AG09309 (cell line): ENCODE measurements at places on chromosomes 6 and 20.
A peak's percentile ranks its signal among the peaks of the same experiment; 100 is the strongest.

- DNase-seq: no peak
Observed at GRCh38 chr6:89411145-89412070, 665 bp downstream of the RRAGD start.

DNA sequence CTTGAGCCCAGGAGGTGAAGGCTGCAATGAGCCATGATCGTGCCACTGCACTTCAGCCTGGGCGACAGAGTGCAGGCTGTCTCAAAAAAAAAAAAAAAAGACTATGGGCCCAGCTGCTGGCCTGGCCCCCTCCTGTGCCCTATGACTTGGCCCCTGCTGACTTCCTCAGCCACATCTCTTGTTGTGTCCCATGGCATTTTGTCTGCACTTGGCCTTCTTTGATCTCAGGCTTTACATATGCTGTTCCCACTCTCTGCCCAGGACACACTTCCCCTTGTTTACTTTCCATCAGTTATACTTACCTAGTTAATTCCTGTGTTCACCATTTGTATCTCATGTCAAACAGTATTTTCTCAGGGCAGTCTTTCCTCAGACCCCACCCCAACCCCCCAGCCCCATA lies 44.5 kb downstream of the RPRD1B start:
- no peak for DNase-seq

GRCh38 chr20:54041336-54041735 lies 29.1 kb downstream of the BCAS1 start:
- DNase-seq: no peak

GRCh38 chr6:134245706-134246105 lies 72.2 kb downstream of the SGK1 start:
- no peak for DNase-seq

DNA sequence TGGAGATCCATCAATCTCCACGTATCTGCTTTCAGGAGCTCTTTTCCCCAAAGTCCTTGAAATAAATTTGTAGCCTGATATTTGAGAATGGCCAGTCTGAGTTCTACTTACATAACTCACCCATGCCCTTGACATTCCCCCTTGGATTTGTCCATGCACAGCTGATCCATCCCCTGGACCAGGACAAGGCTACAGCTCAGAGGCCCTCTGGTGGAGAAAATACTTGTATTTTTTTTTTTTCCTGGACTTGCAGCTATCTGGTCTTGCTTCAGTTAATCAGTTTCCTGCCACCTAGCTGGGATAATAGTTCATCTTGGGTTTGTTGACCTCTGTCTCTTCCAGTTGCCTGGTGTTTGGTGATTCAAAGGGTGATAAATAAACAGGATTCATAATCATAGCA lies 467.6 kb downstream of the DHX35 start:
- no peak for DNase-seq

DNA sequence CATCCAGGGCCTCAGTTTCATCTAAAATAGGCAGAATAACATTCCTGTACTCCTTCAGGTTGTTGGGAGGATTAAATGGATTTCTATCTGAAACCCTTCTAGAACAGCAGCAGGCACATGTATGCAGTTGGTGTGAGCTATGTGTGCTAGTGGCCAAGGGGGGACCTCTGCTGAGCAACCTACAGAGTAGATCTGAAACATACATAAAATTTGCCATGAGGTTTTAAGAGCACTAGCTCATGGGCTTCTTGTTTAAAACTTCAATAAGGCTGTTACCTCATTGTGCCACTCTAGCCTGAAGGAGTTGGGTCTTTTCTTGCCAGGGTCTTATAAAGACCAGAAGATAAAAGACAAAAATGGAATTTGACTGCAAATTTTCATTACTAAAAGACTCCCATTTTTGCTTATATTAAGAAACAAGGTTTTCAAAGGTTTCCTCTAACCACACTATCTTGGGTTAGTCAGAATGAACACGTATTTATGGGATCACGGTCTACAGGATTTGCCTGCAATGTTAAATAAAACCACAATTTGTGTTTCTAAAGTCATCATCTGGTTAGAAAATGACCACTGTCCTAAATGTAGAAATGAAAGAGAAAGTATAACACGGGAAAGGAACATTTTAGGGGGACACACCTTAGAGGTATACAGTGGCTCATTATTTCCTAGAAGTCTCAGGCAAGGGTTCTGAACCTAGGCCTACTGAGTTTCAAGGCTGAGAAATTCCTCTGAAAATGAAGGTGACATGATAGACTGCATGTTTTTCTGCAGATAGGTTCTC lies 144.9 kb upstream of the OLIG3 start:
- DNase-seq: peak; percentile 32

- no peak for DNase-seq
Observed at GRCh38 chr6:104484626-104485025, 375.1 kb downstream of the HACE1 start.

- DNase-seq: no peak
Observed at GRCh38 chr6:134379076-134379475, 61.2 kb upstream of the SGK1 start.

GRCh38 chr6:2899596-2899995 lies 3.5 kb downstream of the SERPINB9 start:
- DNase-seq: no peak

- DNase-seq: peak; percentile 66
Observed at GRCh38 chr6:137341681-137342195, 122.6 kb upstream of the IFNGR1 start.

DNA sequence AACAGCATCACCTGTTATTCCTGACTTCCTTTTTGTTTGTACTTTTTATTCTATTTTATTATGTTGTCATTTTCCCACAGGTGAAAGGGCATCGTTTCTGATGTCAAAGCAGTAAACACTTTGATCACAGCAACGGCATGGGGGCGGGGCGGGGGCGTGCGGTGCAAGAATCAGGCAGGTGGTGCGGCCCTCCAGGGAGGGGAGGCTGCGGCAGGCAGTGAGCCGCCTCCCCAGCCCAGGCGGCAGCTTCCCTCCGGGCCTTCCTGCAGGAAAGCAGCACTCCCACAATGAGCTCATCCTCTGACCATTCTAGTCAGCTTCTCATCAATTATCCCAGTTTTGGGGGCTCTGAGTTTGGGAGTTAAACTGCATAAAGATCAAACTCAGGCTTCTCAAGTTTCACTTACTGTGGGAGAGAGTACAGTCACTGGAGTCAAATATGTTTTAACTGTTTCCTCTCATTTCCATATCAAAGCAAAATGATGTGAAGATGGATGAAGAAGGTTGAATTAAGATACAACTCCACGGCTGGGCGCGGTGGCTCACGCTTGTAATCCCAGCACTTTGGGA lies 608.4 kb upstream of the AGPAT4 start:
- DNase-seq: no peak

DNA sequence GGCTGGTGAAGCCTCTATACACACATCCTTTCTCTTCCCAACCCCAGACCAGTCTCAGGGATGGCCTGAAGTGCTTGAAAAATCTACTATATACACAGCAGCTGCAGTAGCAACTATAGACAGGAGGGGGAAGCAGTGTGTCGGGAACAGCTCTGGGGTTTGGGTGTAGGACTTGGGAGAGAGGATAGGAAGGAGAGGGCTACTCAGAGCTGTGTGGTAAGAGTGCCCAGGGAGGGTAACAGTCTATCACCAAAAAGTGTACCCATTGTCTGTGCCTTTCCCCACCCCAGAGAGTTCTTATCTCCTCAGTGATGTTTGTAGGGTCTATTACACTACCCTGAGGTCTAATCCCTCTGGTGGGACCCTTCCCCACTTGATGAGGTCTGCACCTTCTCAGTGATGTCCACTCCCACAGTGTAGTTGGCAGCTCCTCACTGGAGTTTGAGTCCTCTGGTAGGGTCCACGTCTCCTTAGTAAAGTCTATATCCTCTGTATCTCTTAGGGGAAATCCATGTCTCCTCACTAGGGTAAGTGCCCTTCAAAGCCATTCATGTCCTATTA lies 1.5 kb upstream of the GGT7 start:
- DNase-seq: peak; percentile 75

DNA sequence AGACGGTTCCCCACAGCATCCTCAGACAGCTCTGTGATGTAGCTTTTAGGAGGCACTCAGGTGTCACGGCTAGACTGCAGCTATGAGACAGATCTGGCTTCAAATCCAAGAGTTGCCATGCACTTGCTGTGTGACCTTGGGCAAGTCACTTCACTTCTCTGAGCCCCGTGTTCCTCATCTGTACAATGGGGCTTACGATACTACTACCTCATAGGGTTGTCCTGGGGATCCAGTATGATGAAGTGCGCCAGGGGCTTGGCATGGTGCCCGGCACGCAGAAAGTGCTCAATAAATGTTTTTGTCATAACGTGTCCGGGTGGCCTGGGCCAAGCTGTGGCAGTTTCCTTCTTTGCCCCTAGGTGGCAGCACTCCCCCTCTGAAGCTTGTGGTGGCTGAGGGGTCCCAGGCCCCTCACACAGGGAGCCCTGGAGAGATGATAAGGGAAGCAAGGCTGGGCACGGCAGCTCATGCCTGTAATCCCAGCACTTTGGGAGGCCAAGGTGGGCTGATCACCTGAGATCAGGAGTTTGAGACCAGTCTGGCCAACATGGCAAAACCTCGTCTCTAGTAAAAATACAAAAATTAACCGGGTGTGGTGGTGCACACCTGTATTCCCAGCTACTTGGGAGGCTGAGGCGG lies 19.1 kb upstream of the CHMP4B start:
- no peak for DNase-seq

DNA sequence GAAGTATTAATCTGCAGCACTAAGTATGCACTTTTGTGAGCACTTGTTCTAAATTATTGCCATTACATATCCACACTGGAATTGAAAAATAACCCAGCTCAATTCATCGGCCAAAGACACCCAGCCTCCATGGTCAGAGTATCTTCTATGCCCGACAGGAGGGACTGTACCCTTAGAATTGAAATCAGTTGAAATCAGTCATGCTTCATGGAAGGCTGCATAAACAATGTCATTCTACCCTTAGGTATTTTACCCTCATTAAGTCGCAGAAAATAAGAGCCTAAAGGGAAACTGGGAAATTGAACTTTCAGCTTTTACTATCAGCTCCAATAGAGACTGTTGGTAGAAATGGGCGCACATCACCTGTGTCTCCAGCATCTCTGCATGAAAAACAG lies 2.9 kb upstream of the RAMACL start:
- DNase-seq: no peak

DNA sequence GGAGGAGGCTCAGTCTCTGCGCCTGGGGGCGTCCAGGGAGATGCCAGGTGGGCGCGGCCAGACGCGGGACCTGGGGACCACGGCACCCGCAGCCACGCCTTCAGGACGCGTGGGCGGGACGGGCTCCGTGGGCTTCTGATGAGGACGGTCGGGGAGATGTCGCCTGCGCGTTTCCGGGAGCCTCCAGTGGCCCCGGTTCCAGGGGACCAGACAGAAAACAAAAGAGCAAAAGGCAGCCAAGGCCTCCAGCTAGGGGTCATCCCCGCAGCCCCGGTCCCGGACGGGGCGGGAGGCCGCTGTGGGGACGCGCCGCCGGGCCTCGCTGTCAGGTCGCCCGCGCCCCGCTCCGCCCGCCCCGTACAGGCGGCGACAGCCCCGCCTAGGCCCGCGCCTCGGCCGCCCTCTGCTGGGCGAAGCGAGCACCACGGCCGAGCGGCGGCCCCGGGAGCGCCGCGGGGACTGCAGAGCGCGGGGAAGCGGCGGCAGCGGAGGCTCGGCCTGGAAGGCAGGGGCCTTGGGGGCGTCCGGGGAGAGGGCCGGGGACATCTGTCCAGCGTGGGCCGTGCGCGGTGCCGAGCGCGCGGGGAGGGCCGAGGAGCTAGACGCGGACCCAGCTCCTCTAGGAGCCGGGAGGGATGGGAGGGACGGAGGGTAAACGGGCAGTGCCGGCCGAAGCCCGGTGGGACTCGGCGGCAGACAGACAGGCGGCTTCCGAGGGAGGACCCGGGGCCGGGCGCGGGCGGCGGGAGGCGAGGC lies 48.7 kb downstream of the TMEM242 start:
- no peak for DNase-seq

- DNase-seq: no peak
Observed at GRCh38 chr6:11875325-11876109, 96.9 kb upstream of the ADTRP start.

DNA sequence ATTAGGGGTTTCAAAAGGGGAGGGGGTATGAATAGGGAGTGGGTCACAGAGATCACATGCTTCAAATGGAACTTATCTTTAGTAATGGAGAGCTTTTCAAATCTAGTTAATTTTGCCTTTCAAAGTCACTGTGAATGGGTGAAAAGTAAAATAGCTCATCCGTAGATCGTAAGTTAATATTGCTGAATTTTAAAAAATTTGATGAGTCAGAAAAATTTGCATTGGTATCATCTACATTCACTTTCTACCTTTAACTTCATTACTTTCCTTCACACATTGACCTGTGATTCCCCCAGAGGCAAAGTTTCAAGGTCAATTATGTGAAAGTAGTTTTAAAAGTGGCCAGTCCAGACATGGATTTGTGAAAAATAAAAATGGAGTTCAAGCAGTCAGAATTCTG lies 139.0 kb upstream of the SLC35B3 start:
- no peak for DNase-seq

DNA sequence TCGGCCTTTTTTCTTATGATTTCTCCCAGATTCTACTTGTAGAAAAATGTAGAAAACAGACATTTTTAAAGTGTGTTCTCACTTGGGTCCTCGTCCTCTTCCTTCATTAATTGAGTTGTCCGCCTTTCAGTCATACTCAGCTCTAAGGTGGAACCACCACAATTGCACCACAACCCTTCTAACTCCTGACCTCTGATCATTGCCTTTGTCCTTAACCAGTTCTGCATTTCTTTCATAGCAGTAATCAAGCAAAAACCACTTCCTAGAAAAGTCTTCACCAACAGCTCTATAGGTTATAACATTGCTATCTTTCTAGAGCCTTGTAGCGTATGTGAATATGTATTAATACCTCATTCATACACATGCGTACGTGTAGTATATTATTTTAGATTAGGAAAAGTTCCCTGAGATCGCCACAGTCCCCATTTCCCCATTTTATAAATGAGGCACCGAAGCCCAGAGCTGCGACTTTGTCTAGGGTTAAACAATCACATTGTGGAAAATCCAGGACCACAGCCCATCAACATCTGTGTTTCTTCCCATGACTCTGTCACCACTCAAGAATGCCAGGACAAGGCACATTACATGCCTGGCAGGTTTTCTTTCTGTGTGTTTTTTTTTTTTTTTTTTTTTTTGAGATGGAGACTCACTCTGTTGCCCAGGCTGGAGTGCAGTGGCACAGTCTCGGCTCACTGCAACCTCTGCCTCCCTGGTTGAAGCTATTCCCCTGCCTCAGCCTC lies 175.5 kb downstream of the BTBD3 start:
- no peak for DNase-seq

DNA sequence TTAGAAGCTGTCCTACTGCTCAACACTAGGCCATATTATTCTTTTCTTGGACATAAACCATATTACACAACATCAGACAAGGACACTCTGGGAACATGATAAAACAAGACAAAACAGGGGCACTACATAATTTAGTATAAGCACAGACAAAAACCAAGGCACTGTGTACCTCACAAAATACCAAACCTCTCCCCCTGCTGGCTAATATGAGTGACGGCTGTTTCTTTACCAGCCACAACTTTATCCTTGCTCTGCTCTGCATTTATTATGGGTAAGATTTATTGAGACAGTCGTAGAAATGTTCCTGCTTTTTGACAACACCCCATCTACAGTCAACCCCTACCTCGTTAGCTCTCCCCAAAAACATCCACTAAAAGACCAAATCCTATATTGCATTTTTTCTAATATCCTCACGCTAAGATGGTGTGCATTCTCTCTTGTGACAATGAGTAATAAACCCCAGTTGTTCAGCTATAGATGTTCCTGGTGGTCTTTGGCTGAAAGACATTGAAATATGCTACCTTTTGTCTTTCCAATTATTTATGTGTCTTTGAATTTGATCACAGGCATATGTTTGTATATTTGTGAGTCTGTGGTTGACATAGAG lies 23.8 kb upstream of the POLR1H start:
- no peak for DNase-seq
